Central memory CD8-positive, alpha-beta T cell (primary cell): ENCODE measurements at places on chromosomes 6 and 20.

DNA sequence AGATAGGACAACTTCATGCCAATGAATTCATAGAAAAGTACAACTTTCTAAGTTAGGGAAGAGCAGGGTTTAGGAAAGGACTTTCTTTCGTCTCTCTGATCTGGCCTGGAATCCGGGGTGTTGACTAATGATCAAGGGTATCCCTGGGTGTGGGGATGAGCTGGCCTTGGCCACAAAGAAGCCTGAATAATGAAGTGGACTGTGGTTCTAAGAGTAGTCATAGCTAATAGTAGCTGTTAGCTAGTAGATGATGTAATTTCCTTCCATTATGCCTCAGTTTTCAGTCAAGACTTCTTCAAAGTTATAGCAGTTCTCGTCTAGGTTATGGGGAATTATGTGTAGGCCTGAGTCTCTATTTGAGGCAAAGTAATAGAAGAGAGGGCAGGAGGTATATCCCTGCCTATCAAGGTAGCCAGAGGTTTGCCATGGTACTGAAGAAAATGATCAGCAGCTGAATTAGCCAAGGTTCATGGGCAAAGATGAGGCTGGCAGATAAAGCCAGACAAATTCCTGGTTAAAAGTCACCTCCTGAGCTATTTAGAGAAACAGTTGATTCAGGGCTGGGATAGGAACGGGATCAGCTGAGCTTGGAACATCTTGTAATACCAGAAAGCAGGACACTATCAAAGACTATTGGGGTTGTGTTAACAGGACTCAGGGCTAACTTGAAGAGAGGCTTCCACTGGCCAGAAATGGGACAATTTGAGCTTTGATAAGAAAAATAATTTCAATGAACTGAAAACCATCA, 18.7 kb upstream of the TRPC4AP start:
- DNase-seq: no peak

DNA sequence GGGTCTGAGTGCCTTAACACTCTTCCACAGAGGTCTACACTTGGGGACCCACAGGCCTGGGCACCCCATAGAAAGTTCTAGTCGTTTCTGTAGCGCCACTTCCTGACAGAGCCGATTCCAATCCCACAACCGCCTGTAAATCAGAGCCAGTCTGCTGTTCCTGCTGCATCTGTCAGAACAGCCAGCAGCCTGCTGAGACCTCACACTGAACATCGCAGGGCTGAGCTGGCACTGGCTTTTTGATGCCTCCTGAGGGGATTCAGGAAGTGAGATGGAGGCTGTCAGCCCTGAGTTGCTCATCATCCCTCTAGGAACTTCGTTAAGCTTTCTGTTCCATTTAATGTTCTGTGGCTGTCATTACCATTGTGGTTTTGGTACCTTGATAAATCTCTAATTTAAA, 48.9 kb downstream of the DCBLD1 start:
- DNase-seq: no peak

DNA sequence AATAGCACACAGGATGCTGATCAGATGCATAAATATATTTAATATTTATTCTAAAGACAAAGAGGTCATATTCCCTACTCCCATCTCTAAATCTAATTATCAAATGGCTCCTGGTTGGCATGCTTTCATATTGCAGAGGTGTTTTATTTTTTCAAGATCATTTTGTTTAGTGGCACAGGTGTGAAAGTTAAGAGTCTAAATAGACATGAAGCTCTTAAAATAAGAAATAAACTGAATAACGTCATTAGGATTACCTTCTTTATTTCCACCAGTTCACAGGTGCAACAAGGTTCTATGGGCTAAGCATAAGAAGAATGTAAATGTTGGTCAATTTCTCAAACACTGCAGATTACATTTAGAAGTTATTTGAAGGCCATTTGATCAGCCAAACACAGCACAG, 7.1 kb upstream of the CYP24A1 start:
- no peak for DNase-seq

- DNase-seq: no peak
Measured at GRCh38 chr6:34157851-34158250, 12.0 kb upstream of the GRM4 start.

DNA sequence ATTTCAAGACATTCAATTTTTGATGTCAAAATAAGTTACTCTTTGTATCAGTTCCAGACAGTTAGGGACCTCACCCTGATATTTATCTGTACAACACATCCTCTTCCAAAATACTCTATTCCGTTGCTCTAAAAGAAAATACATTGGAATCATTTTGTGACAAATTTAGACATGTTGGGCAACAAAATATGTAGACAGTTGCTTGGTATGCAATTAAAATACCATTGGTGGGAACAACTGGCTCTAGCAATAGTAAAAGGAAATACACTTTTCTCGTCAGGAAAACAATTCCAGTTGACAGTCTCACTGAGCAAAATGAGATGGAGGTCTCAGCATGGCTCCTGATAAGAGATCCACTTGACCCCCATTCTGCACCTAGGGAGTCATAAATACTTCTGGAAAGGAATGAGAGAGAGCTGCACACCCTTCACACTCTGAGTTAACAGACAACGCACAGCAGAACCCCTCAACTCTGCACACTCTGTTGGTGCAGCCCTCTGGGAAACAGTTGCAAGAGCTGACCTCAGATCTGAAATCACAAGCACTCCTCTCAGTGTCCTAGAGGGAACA, 171.3 kb upstream of the NT5E start:
- DNase-seq: no peak

DNA sequence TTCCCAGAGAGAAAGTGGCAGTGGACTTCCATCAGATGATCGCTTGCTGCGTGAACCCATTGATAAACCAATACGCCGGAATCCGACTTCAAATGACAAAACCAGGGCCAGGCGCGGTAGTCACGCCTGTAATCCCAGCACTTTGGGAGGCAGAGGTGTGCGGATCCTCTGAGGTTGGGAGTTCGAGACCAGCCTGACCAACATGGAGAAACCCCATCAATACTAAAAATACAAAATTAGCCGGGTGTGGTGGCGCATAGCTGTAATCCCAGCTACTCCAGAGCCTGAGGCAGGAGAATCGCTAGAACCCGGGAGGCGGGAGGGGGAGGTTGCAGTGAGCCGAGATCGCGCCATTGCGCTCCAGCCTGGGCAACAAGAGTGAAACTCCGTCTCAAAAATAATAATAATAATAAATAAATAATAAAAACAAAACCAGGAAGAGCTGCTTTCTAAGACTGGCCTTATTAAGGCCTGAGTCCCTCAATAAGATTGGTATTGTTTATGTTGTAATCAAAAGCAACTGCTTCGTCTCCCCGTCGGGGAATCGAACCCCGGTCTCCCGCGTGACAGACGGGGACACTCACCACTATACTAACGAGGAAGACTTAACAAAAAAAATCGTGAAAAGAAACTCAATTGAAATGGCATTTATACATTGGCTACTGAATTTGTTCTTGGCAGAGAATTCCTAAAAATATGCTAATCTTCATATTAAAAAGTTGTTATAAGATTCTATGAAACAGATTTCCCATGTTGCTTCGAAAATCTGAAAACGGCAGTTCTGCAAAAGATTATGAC, 110.2 kb upstream of the ZNF184 start:
- DNase-seq: no peak

DNA sequence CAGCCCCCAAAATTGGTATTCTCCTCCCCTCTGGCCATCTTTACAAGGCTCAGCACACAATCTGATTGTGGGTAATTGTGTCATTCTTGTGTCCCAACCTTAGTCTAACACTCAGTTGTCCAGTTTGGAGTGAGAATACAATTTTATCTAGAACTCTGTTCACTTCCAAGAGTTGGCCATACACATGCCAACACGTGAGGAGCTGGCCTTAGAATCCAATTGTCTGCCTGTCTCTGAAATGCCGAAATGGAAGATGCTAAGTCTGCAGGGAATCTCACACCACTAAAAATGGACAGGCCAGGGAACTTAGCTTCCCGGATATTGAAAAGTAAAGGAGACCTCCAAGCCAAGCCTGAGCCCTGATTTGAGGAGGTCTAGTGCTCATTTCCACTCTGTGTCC, 12.3 kb downstream of the FOXA2 start:
- no peak for DNase-seq

- DNase-seq: no peak
Measured at GRCh38 chr20:12762725-12763124, 246.0 kb upstream of the SPTLC3 start.

GRCh38 chr6:70110126-70111022, 192.5 kb downstream of the COL9A1 start:
- DNase-seq: no peak

- no peak for DNase-seq
Measured at GRCh38 chr6:117530467-117531242, 48.2 kb downstream of the DCBLD1 start.

- DNase-seq: no peak
Measured at GRCh38 chr6:37626915-37627314, 70.8 kb downstream of the MDGA1 start.

- DNase-seq: no peak
Measured at GRCh38 chr20:49810491-49811190, 2.0 kb upstream of the SLC9A8 start.

DNA sequence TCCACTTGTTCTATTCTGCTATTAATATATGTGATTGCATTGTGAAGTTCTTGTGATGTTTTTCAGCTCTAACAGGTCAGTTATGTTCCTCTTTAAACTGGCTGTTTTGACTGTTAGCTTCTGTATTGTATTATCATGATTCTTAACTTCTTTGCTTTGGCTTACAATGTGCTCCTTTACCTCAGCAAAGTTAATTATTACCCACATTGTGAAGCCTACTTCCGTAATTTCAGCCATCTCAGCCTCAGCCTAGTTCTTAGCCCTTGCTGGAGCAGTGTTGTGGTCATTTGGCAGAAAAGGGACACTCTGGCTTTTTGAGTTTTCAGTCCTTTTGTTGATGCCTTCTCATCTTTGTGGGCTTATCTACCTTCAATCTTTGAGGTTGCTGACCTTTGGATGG, 440.2 kb downstream of the TBC1D32 start:
- DNase-seq: no peak

DNA sequence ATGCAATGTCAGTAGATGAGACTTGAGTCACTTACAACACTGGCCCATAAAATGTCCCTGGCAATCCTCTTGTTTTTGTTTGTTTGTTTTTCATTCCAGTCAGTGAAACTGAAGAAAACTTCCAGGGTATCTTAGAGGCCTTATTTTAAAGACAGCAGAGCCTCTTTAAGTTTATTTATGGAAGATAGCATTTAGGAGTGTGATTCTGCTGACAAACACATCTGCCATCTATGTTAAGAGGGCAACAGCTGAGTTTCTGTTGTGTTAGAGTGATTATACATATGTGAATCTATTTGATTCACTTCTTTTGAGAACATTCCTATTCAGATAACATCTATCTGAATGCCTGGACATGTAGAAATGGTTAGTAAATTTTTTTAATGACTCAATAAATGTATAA, 812.6 kb downstream of the TENT5A start:
- DNase-seq: no peak

- no peak for DNase-seq
Measured at GRCh38 chr6:153028963-153029362, 26.5 kb upstream of the MTRF1L start.

DNA sequence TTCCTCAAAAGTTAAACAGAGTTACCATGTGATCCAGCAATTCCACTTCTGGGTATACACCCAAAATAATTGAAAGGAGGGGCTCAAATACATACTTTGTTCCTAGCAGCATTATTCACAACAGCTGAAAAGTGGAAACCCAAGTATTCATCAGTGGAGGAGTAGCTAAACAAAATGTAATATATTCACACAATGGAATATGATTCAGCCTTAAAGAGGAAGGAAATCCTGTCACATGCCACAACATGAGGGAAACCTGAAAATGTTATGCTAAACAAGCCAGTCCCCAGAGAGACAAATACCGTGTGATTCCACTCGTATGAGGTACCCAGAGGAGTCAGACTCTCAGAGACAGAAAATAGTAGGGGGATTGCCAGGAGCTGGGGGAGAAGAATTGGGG, 44.5 kb downstream of the PXDC1 start:
- DNase-seq: no peak

GRCh38 chr20:48295445-48295903, 510.2 kb upstream of the SULF2 start:
- no peak for DNase-seq

GRCh38 chr6:15822835-15823234, 160.0 kb upstream of the DTNBP1 start:
- no peak for DNase-seq

- DNase-seq: peak; percentile 46
Measured at GRCh38 chr6:158564243-158565121, 4.6 kb downstream of the TMEM181 start.

DNA sequence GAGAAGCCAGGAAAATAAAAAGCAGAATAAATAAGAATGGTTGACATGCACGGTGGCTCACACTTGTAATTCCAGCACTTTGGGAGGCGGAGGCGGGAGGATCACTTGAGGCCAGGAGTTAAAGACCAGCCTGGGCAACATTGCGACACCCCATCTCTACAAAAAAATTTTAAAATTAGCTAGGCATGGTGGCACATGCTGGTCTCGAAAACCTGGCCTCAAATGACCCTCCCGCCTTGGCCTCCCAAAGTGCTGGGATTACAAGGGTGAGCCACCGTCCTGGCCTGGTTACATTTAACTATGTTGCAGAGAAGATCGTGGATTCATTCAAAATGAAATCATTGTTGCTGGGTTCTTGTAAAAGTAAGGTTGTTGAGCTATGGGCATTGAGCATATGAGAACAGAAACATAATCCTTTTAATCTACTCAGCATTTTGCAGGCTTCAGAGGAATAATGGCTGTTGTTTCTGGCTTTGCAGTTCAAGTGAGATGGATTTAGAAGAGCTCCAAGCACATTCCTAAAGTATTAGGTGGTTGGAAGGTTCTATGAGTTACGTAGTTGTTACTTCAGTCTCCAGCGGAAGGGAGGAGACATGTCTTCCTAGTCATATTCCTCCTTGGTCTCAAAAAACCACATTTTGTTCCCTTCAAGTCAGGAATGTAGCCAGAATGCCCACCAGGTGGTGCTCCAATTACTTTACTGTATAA, 45.6 kb upstream of the RAB23 start:
- DNase-seq: no peak

DNA sequence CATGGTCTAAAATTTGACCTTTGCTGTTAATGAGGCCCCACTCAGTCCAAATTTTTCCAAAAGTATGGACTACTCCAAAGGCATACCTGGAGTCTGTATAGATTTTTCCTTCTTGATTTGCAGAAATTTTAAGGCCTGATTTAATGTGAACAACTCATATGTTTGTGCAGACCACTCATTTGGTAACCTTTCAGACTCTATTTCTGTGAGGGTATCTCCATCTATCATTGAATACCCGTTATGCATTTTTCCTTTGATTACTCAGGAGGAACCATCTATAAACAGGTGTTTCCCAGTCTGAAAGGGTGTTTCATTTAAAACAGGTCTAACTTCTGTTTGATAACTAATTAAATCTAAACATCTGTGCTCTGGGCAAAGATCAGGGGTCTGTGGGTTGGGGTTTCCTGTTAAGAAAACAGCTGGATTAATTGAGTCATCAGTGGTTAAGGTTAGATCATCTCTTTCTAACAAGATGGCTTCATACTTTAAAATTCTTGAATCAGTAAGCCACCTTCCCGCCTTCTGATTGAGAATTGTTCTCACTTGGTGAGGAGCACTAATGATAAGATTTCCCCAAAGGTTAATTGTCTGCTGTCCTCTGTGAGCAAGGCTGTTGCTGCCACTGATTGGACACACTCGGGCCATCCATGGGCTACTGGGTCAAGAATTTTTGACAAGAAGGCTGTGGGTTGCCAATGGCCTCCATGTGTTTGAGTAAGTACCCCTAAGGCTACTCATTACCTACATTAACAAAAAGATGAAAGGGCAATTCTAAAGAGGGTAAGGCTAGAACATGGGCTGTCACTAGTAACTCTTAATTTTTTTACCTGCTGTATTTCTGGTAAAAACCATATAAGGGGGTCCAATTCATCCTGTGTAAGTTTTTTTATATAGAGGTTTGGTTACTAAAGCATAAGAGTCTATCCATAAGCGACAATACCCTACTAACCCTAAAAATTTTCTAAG, 24.1 kb downstream of the HLA-B start:
- DNase-seq: peak; percentile 16

- DNase-seq: no peak
Measured at GRCh38 chr6:84137989-84138575, 89.4 kb downstream of the CEP162 start.
